ENCODE measurements at places on chromosomes 11 and 22.

DNA sequence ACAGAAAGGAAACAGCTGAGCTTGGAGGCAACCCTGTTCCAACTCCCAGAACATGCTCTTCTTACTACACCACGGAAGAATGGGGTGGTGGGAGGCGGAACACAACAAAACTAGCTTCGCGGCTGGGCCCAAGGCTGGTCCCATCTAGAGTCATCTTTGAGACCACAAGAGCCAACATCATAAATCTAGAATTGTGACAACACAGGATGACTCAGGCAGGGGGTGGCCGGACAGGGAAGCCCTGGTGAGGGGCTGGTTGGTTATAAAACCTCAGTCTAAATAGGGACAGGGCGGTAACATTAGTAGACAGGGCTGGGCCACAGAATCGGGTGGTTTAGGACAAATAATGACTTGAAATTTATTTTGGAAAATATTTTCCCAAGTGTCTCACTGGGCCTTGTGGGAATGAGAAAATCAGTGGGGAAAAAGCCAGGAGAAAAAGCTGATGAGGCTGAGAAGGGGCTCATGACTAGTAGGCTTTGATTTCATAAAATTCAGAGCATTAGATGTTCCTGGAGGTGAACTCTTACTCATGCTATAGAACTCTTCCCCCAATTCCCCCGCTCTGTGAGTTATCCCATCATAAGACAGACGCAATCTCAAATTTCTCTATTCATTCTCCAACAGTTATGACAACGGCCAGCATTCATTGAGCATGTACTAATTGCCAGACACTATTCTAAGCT lies 151.8 kb upstream of the TIMP3 start:
- DNase-seq = no peak

GRCh38 chr11:57357856-57358255 lies 19.7 kb downstream of the P2RX3 start:
- DNase-seq = no peak

GRCh38 chr11:30683176-30683575 lies 97.0 kb upstream of the MPPED2 start:
- no peak for DNase-seq

DNA sequence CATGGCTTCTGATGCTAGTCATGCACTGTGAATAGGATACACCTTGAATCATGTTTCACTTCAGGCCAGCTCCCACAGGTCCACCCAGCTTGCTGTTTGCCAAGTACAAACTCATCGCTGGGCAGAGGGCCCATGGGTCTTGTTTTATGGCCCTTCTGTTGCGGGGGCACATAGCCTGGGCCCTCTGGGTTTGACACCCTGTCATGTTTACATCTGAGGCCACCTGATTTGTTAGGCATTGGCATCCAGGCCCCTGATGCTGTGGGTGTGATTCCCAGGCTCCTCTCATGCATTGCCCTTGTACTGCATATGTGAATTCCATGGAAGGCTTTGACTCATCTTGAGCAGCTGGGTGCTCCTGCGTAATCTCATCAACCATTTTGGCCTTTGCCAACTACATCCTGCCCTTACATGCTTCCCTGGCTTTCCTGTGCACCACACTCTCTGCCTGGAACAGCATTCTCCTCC lies 32.6 kb downstream of the PPFIBP2 start:
- DNase-seq = no peak

DNA sequence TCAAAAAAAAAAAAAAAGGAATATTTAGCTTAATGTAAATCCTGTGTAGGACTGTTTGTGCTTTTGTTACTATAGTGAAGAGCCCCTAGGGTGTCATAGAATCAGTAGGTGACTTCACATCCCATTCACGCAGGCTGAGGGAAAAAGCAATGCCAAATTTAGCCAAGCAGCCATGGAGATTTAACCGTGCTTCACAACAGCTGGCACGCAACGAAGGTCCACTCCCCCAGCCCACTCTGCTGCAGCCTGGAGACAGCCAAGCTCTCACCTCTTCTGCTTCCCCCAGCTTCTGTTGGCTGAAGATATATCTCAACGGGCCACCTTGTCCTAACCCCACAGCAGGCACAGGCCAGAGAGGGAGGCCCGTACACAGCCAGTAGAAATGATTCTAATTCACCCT lies 78.8 kb upstream of the BID start:
- no peak for DNase-seq

GRCh38 chr11:86495351-86495750 lies 120.7 kb downstream of the CCDC81 start:
- DNase-seq = no peak

GRCh38 chr22:42693763-42694683 lies 26.6 kb downstream of the A4GALT start:
- no peak for DNase-seq

DNA sequence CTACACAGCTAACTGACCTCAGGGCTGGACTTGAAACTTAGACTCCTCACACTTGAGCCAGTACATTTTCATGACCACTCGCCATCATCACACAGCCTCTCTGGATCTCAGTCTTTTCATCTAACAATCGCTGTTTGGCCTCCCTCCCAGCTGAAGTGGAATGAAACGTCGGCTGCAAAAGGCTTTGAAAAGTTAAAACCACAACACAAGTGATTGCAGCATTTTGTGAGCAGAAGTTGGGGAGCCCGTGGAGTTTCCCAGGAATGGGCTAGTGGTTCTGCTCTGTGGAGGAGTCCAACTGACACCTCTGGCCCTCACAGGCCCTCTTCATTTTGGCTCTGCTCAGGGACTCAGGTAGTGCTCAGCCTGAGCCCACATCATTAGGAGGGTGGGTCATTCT lies 35.9 kb upstream of the TRIM29 start:
- DNase-seq = no peak

- no peak for DNase-seq
Observed at GRCh38 chr11:111438168-111438567, 59.1 kb upstream of the POU2AF1 start.

GRCh38 chr11:118715837-118716260 lies 36.4 kb upstream of the TREH start:
- peak; percentile 8 for DNase-seq

DNA sequence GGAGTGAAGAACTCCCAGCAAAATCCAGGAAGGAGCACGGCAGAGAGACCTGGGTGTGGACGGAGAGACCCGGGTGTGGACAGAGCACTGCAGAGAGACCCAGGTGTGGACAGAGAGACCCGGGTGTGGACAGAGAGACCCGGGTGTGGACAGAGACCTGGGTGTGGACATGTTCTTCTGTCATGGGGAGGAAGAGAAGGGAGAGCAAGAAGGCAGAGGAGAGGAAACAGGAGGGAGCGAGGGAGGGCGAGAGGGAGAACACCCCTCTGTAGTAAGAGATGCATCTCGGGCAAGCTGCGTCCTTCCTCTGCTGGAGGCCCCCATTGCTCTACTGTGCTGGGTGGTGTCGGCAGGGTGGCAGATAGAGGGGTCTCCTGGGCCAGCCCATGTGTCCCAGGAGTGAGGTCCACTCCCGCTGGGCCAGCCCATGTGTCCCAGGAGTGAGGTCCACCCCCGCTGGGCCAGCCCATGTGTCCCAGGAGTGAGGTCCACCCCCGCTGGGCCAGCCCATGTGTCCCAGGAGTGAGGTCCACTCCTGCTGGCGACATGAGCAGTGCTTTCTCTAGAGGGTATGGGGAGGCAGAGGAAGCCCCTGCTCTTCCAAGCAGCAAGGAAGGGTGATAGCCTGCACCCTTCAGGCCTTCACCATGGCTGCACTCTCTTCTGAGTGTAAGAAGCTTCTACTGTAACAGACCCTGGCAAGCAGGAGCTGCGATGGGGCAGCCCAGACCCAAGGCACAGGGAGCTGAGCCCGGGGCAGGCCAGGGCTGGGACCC lies 934.2 kb downstream of the BRD1 start:
- DNase-seq = no peak

DNA sequence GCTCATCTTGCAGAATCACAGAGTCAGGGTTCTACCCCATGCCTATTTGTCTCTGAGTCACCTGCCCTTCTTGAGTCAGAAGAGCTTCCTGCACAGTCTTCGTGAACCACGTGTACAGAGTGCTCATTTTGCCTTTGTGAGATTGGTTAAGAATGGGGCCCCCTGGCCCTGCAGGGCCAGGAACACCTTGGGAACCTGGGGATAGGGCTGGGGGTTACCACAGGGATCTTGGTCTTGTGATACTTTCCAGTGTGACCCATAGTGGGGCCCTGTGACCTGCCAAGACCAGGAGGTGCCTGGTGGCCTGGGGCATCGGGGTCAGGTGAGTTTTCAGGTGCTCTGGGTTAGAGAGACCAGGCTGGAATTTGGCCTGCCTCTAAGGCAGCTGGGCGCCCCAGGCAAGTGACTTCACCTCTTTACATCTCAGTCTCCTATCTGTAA lies 9.4 kb downstream of the TMPRSS13 start:
- DNase-seq = no peak

- DNase-seq = no peak
Observed at GRCh38 chr11:70555078-70555477, 156.7 kb downstream of the CTTN start.

- DNase-seq = no peak
Observed at GRCh38 chr22:49968831-49969661, 8.5 kb downstream of the PIM3 start.

DNA sequence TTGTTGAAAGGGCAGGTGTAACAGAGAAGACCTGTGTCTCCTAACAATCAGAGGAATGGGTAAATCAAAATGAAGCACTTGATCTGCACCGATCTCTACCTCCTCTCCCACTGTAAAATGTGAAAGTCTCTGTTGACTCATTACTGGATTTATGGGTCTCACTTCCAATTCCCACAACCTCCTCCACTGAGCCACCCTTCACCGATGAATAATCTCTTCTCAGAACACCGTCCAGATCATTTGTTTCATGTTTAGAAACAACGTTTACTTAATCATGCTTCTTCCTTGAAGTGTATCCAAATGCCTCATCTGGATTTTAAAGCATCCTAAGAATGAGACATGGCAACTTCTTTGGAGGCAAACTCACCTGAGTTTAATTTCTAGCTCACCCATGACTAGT lies 643.6 kb downstream of the ETS1 start:
- no peak for DNase-seq

DNA sequence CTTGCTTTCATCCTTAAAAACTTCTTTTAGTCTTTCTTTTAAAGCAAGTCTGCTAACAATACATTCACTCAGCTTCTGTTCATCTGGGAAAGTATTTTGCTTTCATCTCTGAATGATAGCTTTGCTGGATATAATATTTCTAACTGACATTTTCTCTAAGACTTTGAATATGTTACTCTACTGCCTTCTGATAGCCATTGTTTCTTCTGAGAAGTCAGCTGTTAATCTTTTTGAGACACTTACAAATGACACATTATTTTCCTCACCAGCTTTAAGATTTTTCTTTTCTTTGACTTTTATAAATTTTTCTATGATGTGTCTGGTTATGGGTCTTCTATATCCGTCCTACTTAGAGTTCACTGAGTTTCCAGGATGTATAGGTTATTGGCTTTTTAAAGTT lies 643.1 kb downstream of the KCNA4 start:
- no peak for DNase-seq

- DNase-seq = no peak
Observed at GRCh38 chr22:46972256-46972655, 209.8 kb downstream of the TBC1D22A start.

DNA sequence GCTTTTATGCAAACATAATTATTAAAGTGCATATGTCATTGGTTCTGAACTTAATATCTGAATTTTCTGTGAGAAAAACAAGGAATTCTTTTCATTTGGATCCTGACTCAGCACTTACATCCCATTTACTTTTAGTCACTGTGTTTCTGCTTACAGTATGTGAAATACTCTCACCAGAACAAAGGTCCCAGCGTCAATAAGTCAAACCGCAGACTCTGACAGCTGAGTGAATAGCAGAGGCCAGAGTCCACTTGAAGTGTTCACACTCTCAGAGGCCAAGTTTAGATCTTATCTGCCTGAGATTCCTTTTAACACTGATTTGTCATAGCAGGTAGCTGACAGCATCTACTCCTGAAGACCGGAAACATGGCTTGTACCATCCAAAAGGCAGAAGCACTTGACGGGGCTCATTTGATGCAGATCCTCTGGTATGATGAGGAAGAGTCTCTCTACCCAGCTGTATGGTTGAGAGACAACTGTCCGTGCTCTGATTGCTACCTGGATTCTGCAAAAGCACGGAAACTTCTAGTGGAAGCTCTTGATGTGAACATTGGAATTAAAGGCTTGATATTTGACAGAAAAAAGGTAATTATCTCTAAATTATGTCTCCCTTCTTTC lies 14.6 kb downstream of the BBOX1 start:
- peak; percentile 18 for DNase-seq

DNA sequence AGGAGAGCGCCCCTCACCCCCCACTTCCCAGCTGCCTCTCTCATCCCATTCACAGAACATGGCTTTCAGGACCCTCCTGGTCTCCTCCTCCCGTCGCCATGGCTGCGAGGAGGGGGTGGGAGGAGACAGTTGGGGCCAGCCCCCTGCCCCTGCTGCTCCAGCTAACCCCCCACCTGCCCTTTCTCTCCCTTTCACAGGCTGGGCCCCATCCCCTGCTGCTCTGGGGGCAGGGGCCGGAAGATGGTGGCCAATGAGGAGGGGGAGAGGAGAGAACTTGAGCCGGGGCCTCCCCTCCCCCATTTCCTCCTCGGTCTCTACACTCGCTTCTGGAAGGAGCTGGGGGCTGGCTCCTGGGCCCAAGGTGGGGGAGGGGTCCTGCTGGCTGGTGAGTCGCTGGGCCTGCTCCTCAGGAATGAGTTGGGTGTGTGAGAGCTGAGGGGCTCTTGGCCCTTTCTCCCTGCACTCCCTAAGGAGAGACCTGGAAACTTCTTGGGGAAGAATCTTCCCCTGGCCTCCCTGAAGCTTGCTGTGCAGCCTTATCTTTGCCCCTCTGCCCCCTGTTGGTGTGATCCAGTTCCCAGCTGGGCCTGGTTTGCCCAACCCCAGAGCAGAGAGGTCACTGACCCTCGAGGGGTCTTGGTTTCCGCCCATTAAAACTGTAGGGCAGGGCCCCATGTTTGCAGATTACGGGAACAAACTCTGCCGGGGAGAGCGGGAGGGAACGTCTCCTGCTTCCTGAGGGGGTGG lies 10.2 kb downstream of the YPEL4 start:
- DNase-seq = no peak

- no peak for DNase-seq
Observed at GRCh38 chr11:46055371-46055770, 65.9 kb downstream of the PHF21A start.

DNA sequence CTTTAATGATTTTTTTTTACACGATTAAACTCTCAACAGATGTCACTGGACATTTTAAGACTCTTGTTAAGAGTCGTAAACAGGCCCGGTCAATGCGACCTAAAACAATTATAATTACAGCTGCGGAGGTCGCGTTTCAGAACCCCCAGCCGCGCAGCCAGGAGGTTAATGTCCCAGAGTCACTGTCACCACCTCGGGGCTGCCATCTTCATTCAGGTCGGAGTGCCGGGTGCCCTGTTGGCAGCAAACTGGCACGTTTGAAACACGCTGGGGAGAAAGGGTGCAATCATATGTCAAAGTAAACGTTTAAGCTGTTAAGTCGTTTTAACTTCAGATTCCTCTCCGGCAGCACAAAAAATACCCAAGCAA lies 711 bp upstream of the PHF21B start:
- DNase-seq = no peak

DNA sequence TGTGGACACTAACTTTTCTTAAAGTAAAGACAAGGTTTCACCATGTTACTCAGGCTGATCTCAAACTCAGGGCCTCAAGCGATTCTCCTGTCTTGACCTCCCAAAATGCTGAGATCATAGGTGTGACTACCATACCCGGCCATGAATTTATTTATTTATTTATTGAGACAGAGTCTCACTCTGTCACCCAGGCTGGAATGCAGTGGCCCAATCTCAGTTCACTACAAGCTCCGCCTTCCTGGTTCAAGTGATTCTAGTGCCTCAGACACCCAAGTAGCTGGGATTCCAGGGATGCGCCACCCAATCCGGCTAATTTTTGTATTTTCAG lies 29.7 kb upstream of the PCF11 start:
- DNase-seq = no peak

GRCh38 chr11:69101115-69101791 lies 52.5 kb downstream of the TPCN2 start:
- peak; percentile 60 for DNase-seq

- DNase-seq = peak; percentile 86
Observed at GRCh38 chr11:94767701-94768601, at the start of gene AMOTL1. AMOTL1 (plus strand) TSS chr11:94768356; CDS start chr11:94768512, 156 bp downstream.

Measured in kidney glomerular epithelial cell (primary cell).